ENCODE measurements at places on chromosomes 4 and X. TPM values are rescaled to one million over a fixed set of nuclear protein-coding genes. Genes with fewer than 3 reads are reported as not detected.

CCDC110 gene
- 1.3 TPM for total RNA-seq

PAK3 gene
- total RNA-seq: 31.5 TPM

DNA sequence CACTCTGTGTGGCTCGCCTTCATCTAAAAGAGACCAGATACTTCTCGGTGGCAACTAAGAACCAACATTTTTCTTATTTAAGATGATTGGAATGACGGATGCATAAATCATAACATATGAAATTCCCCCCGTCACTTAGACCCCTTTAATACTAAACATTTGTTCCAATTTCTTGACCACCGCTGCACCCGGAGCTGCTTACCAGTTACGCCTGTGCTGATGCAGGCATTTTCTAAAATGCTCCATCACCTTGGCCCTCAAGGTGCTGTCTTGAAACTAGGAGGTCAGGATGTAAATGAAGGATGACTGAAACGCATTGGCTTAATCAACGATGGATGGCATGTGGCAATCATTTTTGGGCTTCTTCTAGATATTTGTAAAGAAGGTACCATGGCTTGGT, 130.0 kb downstream of the CPZ start:
- no peak overlapping the region for H3K27ac ChIP-seq
- peaks cover 2% of the 10 kb centered on the region for H3K4me1 ChIP-seq
- peaks cover 7% of the 10 kb centered on the region for H3K27me3 ChIP-seq

DNA sequence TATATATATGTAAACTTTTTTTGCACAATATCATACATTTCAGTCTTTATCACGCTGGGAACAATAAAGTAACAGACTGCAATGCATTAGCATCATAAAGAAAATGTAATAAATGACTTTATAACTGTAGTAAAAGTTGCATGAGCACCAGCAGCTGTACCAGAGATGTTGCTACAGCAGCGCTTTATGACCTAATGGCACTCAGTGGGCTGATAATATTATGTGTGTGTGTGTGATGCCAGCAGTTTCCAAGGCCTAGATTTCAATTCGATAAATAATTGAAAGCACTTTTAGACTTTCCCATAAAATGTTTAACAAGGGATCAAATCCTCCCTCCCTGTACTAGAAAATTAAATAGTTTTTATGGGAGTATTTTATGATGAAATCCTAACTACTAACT, 367.6 kb upstream of the AGA start:
- H3K36me3 ChIP-seq: no peaks in the 10 kb centered on the region
- H3K27me3 ChIP-seq: no peaks in the 10 kb centered on the region
- H3K4me1 ChIP-seq: no peaks in the 10 kb centered on the region
- no peak overlapping the region for H3K4me3 ChIP-seq
- DNase-seq: no peak

- peak overlapping the region; percentile 93 for H3K4me3 ChIP-seq
- H3K27ac ChIP-seq: peak overlapping the region; percentile 75
- H3K36me3 ChIP-seq: no peaks in the 10 kb centered on the region
These were observed 782 bp downstream of the ARHGAP24 start for GRCh38 chr4:85475631-85476233.

DNA sequence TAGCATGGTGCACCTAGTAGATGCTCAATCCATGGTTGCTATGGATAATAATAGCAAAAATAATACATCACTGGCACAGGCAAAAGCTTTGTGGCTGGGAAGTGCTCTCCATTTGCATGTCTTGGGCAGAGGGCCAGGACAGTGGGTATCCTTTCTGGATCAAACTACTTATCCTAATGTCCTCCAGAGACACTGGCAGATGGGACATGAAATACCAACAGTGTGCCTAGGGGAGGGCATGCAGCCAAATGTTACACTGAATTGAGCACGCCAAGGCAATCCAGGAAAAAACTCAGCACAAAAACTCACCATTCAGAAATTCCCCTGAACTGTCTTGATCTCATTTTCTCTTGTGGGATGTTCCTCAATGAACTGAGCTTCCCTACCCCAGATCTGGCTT, 98.6 kb upstream of the SCML1 start:
- no peak for DNase-seq
- no peak overlapping the region for H3K4me3 ChIP-seq
- H3K4me1 ChIP-seq: peaks cover 2% of the 10 kb centered on the region
- no peak overlapping the region for H3K27ac ChIP-seq
- no peaks in the 10 kb centered on the region for H3K36me3 ChIP-seq

DNA sequence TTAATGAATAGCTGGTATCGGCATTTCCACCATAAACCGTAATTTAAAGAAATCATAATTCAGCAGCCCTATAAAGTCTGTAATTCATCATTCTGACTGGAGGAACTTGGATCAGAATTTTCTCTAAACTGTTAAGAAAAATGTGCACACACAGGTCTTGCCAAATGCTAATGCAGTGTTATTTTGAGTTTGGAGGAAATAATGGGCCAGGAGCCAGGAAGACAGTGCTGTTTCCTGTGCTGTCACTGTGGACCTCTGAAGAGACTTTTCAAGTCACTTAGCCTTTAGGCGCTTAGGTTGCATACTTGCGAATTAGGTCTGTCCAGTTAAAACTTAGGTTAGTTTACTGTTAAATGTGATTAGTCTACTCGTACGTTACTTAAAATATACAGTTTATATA, 137.5 kb upstream of the ANXA3 start:
- H3K27me3 ChIP-seq: no peaks in the 10 kb centered on the region
- DNase-seq: no peak

GRCh38 chr4:875818-876423, 50.0 kb upstream of the CPLX1 start:
- peaks cover 9% of the 10 kb centered on the region for H3K27me3 ChIP-seq
- H3K4me1 ChIP-seq: peaks cover 12% of the 10 kb centered on the region
- H3K36me3 ChIP-seq: peaks cover 9% of the 10 kb centered on the region
- no peak for DNase-seq

DNA sequence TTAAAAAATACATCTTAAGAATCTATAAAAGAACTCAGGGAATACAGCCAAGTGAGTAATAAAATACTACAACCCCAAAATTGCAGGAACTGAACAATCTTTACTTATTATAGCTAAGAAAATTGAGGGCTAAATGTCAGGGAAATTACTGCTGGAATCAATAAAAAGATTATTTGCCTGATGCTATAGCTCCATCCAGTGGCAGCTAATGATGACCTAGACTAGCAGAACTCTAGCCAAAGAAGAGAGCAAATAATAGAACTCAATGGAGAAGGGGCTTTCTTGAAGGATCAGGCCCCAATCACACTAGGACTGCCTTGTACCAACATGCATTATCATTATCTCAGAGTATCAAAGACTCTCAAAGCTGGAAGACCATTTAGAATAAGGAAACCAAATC, 85.0 kb upstream of the FAM241A start:
- H3K27ac ChIP-seq: no peak overlapping the region
- no peak overlapping the region for H3K4me3 ChIP-seq
- DNase-seq: no peak
- H3K4me1 ChIP-seq: peaks cover 2% of the 10 kb centered on the region
- H3K27me3 ChIP-seq: peaks cover 2% of the 10 kb centered on the region

DNA sequence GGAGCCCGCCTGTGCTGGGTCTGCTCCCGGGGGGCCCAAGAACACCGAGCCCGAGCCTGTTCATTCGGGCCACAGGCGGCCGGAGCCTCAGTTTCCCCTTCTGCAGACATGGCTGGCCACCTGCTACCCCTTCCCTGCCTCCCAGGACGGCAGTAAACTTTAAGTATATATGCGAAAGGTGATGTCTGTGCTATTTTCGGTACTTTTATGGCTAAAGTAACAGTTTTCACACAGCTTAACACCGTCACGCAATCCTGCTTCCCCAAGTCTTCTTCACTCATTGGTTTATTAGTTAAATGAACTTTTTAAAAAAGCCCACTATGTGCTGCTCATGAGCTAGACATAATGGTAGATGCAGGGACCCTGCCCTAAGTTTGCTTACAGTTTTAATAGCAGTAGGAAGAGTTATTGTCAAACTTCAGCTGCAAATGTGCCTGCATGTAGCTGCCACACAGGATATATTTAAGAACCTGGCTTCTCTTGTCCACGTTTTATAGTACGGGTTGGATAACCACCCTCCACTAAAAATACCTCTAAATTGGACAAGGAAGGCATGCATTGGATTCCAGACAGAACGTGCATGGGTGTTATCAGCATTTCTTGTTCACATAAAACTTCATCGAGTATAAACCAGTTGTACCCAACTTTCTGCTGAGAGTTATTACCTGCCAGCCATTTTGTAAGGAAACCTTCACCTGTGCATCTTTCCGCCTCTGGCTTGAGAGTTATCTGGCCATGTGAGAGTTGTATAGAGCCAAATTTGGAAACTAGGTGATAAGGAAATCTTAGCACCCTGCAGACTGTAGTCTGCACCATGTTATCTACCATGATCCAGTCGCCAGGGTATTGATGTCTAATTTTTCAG, 741 bp downstream of the ANAPC4 start:
- H3K27ac ChIP-seq: peak overlapping the region; percentile 83
- DNase-seq: no peak
- no peaks in the 10 kb centered on the region for H3K4me1 ChIP-seq

DNA sequence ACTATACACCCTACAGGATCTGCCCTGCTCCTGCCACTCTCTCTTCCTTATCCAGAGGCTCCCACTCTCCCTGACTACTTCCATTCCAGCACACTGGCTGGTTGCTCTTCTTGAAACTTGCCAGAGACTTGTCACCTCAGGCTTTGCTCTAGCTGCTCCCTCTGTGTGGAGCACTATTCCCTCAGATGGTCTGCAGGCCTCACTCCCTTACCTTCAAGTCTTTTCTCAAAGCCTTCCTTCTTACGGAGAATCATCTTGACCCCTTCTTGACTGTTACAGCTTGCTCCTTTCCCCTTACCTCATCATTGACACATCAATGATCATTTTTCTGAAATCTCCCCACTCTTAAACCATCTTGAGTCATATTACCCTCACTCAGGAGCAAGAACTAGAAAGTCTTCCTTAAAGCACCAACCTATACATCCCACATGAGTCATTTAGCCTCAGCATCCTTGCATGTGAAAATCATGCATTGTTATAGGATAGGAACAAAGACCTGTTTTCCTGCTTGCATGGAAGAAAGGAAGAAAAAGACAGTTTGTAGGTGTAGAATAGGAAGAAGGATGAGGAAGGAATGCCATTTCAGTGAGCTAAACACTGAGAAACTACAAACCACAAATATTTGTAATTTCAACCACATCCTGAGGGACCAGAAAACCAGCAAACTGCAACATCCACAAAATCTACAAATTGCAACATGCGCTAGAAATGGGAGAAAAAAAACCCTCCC, 55.7 kb downstream of the ANTXR2 start:
- H3K27me3 ChIP-seq: no peaks in the 10 kb centered on the region
- no peaks in the 10 kb centered on the region for H3K36me3 ChIP-seq
- DNase-seq: no peak
- no peaks in the 10 kb centered on the region for H3K4me1 ChIP-seq

DNA sequence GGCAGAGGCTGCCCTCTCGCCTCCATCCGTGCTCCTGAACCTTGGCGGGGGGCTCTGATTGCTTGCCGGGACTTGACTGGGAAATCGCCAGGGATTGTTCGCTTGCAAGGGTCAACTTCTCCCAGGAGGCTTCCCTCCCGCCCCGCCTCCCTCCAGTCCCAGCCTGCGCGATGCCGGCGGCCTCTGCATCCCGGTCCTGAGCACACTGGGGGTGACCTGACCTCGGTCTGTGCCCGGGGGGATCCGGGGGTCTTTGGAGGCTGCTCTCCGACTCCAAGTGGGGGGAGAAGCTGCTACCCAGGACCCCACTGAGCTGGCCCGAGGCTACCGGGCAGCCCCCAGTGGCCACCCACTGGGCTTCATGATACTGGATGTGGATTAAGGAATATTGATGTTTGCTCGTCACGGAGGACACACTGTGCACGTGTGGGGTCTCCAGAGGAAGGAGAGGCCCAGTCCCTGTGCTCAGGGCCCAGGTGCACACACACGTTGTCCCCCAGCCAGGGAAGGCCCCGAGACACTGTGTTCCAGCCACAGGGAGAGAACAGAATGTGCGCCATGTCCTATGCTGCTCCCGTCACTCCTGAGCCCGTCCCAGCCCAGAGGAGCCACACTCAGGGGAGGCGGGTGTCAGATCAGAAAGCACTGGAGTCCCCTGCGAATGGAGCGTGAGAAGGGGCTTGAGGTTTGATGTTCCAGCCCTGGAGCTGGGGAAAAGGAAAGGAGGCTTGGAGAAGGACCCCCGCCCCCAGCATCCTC, 55.9 kb upstream of the NKX1-1 start:
- peaks cover 3% of the 10 kb centered on the region for H3K36me3 ChIP-seq
- peak overlapping the region; percentile 55 for H3K27ac ChIP-seq
- no peak overlapping the region for H3K4me3 ChIP-seq
- peaks cover 8% of the 10 kb centered on the region for H3K4me1 ChIP-seq
